Tibial artery (tissue), 4 donors: ENCODE measurements at places on chromosomes 5 and 9.

GRCh38 chr9:133711428-133712220, 26.5 kb downstream of the SARDH start:
- DNase-seq = no peak

- DNase-seq = no peak
These were observed 3.4 kb downstream of the IL13 start for GRCh38 chr5:132661231-132662003.

GRCh38 chr5:116905885-116906284, 331.3 kb upstream of the SEMA6A start:
- DNase-seq = no peak

GRCh38 chr5:87079219-87079618, 188.5 kb upstream of the RASA1 start:
- peak; percentile 23 for DNase-seq

DNA sequence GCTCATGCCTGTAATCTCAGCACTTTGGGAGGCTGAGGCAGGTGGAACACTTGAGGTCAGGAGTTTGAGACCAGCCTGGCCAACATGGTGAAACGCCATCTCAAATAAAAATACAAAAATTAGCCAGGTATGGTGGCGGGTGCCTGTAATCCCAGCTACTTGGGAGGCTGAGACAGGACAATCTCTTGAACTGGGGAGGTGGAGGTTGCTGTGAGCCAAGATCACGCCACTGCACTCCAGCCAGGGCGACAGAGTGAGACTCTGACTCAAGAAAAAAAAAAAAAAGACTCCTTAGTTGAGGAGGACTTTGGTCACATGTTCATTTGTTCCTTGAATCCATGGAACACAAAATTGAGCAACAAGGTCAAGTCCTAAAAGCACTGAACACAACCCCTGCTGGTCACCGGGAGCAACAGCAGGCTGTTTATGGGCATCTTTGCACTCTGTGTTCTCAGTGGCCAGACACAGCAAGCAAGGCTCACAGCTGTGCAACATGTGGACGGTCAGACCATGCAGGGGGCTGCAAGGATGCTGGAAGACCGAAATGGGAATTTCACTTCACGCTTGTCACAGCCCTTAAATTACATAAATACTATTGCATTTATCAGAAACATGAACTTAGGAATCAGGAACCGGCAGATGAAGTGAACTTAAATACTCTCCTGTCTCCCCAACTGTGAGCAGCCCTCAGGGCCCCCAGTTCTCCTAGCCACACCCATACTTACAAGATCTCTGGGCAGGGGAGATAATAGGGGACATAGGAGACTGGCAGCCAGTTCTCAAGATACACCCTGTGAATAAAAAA, 2.8 kb downstream of the GBGT1 start:
- DNase-seq = peak; percentile 85

- no peak for DNase-seq
These were observed at the start of gene DMRT3 for GRCh38 chr9:976258-976942. DMRT3 (plus strand) TSS chr9:976655; CDS start chr9:977002, 347 bp downstream.
